ENCODE measurements at places on chromosomes 7 and 10. TPM values are rescaled to one million over a fixed set of nuclear protein-coding genes. Genes with fewer than 3 reads are reported as not detected.

DNA sequence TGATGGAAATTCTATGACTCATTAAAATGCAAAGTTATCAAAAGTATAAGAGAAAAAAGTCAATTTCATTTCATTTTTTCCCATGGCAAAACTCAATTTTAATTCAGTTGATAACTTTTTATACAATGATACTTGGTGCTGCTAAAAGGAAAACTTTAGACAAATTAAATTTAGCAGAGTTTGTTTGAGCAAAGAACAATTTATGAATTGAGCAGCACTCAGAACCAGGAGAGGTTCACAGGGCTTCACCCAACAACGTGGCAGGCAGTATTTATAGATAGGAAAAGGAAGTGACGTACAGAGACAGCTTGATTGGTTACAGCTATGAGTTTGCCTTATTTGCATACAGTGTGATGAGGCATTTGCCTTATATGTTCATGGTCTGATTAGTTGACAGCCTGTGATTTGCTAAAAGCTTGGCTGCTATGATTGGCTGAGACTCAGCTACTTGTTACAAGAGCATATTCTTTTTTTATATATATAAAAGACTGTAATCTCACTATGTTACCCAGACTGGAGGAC lies 157.2 kb upstream of the CELF2 start:
- DNase-seq: no peak

DNA sequence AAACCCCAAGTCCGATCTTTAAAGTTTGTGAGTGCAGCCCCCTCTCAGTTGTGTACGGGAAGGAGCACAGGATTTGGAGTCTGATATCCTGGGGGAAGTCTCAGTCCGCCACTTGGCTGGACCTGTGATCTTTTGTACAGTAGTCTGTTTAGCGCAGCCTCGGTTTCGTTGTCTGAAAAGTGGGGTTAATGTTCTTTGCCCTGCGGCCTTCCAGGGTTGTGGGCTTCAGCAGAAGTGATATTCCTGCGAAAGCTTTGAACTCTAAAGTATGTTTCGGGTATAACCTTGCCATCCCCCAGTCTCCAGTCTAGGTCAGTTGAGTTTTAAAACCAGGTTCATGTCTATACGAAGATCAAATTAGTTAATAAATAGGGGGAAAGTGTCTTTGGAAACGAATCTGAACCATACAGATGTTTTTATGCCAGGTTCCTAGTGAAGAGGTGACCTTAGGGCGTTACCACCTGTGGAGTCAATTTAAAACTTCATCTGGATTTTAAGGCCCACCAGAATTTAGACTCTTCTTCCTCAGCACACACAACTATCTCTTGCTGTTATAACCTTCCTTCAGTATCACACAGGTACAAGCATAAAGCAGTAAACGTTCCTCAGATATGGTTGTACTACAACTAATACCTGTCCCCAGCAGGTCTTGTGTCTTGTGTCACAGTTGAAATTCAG lies 904 bp downstream of the R3HCC1L start:
- peak; percentile 11 for DNase-seq

DNA sequence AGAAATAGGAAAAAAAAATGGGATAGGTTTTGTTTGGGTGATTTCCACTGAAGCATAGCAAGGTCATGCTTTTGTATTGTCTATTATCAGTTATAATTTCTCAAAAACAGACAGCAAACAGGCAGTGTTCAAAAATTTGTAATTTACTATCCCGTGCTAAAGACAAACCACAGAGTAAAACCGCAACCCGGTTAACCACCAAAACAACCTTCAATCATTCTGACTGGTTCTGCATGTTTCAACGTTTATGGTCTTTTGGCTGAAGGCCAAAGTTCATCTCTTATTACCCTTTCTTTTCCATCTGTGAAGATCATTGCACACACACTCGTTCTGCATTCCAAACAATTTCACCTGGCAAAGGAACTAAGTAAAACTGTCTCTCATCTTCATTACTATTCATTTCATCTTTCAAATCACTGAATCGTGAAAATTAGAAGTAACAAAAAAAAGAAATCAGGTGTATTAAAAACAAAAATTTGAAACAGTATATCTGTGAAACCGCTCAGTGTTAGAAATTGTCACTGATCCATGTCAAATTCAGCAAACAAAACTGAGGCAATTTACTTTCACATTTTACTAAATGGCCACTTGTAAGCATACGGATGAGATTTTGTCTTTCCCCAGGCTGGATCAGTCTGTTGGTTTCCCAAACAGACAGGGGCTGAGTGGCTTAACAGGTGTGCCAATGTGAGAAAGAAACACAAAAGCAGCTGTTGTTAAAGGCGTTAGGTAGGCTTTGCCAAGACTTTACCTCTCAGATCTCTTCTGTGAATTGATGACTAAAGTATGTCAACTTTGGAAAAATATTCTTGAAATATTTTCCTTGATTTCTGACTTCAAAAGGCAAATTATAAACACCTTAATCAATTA lies 539.6 kb downstream of the CNTNAP2 start:
- no peak for DNase-seq

GRCh38 chr7:142139597-142140400 lies 28.3 kb downstream of the MGAM2 start:
- no peak for DNase-seq

- DNase-seq: no peak
These were observed 995 bp upstream of the CLDN3 start for GRCh38 chr7:73770860-73771670.

DNA sequence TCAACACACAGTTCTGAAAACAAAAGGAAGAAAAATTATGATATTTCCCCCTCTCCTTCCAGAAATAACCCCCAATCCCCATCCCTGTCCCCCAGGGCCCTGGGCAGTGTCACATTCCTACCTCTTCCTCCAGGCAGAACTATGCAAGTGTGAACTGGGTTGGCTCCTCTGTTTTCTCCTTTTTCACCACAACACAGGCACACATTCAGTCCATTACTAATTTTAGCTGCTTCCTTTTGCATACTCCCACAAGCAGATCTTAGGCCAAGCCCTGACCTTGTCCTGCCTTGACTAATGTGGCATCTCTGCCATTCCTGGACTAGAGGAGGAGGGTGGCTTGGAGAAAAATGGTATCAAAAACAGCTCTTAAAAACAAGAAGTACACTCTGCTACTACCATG lies 208.1 kb downstream of the HDAC9 start:
- DNase-seq: no peak

DNA sequence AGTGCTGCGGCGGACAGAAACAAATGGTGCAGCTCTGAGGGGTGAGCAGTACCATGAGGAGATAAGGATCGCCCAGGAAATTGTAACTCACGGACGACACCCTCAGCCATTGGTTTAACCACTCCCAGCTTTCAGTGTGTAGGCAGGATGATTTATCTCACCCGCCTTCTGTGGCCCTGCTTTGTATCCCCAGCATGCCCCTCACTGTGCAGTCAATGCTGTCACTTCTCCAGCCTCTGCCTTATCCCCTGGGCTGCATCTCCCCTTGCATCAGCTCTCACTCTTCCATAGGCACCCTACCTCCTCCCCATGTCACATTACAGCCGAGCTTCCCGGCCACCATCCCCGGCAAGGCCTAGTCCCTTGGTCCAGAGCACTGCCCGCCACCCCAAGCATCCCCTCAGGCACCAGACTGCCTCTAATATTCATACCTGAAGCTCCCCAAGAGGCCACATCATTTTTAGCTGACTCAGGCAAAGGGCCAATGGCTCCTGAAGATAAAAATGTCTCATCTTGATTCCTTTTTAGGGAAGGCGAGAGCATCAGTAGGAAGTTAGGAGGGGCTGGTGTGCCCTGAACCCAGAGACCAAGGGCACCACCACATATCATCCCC lies 77.1 kb downstream of the CARD11 start:
- DNase-seq: no peak

GRCh38 chr7:75039166-75039565 lies 34.4 kb downstream of the RCC1L start:
- DNase-seq: peak; percentile 70

DNA sequence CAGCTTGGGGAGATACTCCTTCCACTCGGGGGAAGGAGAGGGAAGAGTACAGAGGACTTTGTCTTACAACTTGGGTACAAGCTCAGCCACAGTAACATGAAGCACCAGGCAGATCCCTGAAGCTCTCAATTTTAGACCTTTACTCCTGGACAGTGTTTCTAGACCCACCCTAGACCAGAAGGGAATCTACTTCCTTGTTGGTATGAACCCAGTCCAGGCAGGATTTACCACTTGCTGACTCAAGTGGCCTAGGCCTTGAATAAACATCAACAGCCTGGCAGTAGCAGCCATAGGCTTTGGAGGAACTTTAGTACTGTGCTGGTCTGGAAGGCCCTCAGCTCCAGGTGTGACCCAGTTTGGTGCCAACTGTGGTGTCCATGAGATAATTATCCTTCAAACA lies 173.1 kb downstream of the ADRA2A start:
- DNase-seq: no peak

NRG3 gene
- total RNA-seq: not detected

MLXIPL gene
- total RNA-seq: not detected
